ENCODE measurements at places on chromosomes 6 and 20. TPM values are rescaled to one million over a fixed set of nuclear protein-coding genes. Genes with fewer than 3 reads are reported as not detected.

GRCh38 chr20:63735859-63736718 lies at the start of gene LIME1:
Gene LIME1, plus strand, starts transcription at chr20:63736664. Its CDS starts 886 bp downstream, at chr20:63737550.
- no peak for DNase-seq

Gene TRIM15
- total RNA-seq: 1.6 TPM

GRCh38 chr6:113437566-113437965 lies 419.6 kb upstream of the MARCKS start:
- no peak for DNase-seq

DNA sequence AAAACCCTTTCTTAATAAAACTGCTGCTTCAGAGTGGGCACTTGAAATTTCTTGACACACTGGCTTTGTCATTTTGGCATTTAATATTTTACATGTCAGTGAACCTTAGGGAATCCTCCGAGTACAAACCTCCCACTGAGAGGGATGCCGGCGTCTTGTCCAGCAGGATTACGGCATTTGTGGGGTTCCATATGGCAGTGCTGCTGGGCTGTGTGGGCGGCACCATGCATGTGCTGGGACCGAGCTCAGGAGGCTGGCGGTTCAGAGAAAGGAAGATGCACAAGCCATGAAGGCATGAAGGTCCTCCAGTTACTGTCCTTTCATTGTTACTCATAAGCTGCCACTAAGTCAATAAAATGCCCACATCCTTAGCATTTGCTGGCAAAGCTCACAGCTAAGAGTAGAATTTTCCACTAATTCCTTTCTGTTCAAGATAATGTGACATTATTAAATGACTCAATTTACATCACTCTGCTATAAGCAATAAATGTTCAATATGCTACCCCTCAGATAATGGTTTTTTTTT lies 61.4 kb downstream of the LY86 start:
- no peak for DNase-seq

- DNase-seq: no peak
Measured at GRCh38 chr6:132910759-132911158, 96.4 kb downstream of the RPS12 start.

DNA sequence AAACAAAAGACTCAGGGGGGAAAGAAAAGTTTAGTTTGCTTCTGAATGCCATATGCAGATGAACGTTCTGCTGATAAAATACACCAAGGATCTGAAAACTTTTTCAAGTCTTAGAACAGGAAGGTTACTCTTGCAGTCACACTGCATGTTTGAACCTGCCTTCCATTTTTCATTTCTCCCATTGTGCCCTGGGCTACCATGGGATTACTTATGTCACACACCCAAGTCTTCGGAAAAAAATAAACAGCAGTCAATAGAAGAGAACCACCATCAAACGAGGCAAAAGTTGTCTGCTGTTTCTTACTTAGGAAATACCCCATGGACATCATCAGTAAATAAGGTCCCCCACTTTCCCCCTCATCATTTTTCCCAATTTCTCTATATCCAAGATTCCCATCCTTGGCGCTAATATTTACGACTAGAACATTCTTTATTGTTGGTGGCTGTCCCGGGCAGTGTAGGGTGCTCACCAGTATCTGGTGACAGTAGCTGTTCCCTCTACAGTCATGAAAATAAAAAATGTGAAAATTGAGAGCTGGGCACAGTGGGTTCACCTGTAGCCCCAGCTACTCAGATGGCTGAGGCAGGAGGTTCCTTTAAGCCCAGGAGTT lies 202.5 kb downstream of the BCAS1 start:
- no peak for DNase-seq

DNA sequence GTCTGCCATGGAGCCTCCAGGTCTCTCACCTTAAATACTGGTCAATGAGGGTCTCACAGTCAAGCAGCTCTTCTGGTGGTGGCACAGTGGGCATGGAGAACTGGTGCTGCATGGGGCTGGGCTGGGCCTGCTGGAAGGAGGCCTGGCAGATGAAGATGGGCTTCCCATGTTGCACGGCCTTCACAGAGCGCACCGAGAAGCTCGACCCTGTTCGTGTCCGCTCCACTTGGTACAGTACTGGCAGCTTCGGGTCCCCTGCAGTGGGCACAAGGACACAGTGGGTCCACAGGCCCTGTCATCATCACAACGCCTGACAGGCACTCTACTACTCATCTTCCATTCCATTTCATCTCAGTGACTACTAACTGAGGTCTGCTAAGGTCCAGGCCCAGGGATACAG lies 8.8 kb downstream of the ACOT8 start:
- DNase-seq: no peak
